Activated T-cell treated with anti-CD3 and anti-CD28 coated beads for 48 hours (primary cell): ENCODE measurements at places on chromosomes 16 and 17.

DNA sequence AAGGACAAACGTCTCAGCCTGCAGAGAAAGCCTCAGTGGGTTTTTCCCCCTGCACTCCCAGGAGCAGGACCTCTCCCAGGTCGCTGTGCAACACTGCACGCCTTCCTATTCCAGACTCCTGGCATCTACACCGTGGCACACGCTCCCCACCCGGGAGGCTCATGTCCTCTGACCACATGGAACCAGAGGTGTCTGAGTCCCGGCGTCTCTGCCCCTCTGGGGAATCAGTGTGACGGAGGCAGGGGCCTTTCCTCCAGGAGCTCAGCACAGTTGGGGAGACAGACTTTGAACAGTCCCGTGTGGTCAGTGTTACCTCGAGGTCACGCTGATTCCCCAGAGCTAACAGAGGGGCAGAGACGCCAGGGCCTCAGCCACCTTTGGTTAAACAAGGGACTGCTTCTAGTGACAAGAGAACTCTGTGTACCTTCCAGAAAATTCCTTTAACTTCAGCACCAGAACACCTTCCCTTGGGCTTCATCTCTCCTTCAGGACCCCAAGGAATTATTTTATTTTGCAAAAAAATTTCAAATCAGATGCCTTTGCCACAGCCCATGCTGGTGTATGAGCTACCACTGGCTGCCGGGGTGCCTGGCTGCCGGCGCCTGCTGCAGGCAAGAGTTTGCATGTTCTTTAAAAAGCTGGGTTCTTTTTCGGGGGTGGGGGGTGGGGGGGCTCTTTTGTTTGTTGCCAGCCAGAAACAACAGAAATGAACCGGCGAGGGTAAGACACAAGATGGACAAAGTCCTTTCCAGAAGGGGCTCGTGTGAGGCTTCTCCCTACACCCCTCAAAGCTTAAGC is 6.6 kb downstream of the CANT1 start:
- no peak for DNase-seq

DNA sequence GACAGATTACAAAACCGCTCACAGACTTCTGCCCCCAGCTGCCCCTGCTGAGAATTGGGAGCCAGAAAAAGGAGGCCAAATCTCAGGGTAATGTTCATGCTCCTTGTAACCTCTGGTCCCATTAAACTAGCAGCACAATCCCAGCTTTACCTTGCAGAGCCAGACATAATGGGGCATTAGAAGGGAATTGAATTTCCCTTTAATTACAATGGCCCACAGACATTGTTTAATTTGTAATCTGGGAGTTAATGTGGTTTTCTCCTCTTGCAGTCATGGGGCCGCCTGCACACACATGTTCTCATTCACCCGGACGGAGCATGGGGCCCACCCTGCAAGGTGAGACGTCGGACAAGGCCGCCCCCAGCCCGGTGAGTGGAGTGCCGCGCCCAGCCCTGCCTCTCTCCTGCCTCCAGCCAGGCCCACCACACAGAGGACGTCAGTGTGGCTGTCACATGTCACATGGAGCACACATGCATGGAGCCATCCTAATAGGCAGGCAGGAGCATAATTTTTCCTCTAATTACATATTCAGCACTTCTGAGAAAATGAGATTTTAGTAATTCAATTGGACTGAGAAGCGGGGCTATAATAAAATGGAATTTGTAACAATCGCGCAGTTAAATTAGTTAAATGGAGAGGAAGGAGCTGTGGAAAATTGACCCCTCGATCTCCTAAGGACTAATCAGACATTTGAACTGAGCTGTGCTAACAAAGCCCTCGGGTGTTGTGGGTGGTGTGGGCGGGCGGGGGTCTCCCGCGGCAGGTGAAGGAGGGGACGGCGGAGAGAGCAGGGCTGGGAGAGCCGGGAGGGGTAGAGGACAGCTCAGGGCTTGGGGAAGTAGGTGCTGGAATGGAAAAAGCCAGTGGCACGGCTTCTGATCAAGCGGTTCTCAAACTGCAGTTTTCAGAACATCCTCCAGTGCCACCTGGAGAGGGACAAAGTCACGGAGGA is 87.7 kb downstream of the ENGASE start:
- no peak for DNase-seq

GRCh38 chr17:29156781-29157180 is 23.4 kb downstream of the MYO18A start:
- DNase-seq = no peak

GRCh38 chr16:72609066-72609465 is 437.1 kb upstream of the PMFBP1 start:
- no peak for DNase-seq

DNA sequence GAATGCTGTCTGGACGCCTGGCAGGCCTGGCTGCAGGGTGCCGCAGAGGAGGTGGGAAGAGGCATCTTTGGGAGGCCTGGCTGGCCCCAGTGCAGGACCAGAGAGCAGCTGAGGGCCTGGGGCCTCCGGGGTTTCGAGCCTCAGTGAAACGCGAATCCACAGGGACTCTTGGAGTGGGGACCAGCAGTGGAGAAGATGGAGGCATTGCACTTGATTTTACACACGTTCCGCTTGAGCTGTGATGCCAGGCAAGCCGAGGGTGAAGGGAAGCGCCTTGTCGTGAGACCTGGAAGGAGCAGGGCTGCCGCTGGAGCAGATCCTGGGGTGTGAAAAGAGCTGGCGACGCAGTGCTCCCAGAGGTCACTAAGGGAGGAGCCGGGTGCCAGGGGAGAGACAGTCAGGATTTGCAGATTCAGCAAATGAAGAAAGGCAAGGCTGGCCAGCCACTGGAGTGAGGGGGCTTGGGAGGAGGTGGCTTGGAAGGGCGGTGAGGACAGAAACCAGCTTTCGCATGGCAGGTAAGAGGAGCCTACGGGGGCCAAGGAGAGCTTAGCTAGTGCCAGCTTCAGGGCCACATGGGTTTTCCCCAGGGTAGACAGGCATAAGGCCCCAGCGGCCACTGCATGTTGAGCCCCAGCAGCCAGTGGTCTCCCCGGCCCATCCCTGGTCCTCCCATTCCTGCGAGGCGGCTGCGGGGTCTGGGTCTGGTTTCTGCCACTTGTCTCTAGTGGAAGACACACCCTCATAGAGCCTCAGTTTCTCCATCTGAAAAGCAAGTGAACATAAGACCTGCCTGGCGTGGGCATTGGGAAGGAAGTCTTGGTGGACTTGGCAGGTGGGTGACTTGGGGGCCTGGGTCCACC is 175.2 kb upstream of the CHMP6 start:
- DNase-seq = no peak

DNA sequence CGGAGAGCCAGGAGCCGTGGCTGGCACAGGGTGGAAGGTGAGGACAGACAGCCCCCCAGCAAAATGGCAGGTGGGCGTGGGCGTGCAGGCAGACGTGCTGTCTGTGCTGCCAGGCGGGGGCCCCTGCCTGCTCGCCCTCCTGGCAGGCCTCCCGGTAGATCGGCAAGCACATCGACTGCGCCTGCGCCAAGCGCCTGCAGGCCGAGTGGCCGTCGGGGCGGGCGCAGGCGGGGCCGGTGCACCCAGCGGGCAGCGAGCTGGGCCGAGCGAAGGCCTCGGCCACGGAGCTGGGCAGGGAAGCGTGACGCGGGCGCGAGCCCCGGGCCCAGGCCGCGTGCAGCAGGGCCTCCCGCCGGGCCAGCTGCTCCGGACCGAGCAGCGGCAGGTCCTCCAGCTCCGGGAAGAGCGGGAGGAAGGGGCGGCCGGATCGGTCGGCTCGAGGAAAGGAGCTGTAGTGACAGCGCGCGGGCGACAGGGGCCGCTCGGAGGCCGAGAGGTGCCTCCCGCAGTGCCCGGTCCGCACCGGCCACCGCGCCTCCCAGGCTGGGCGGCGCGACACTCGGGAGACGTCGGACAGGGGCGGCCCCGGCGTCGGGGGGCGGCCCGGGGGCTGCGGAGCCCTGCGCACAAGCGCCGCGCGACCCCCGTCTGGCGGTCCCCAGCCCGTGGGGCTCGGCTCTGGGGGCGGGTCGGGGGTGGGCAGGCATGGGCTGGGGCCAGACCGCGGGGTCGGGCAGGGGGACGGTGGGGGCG is 16.9 kb downstream of the GRIN2C start:
- DNase-seq = no peak

GRCh38 chr17:63573634-63574033 is 23.4 kb downstream of the DCAF7 start:
- DNase-seq = no peak
